Esophagus squamous epithelium (tissue), 5 donors: ENCODE measurements at places on chromosomes 4 and X. TPM values are rescaled to one million over a fixed set of nuclear protein-coding genes. Genes with fewer than 3 reads are reported as not detected.

DNA sequence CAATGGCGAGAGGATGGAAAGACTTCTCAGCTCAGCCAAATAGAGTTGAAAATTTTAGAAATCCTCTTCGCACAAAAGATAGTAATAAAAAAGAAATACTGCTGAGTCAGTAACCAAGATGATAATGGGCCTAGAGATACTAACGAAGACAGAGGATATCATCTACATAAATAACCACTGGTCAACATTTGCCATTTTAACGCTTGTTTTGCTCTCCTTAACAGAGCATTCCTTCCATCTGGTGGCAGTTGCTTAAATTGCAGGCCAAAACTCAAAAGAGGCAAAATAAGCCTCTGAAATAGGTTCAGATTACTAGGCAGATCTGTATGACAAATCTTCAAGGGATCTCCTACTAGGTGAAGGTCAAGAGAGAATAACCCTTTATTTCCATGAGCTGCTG is 51.7 kb upstream of the MCF2 start:
- H3K4me3 ChIP-seq: no peak overlapping the region
- no peaks in the 10 kb centered on the region for H3K27me3 ChIP-seq
- no peak for DNase-seq
- no peak overlapping the region for H3K27ac ChIP-seq

Gene CWH43
- 11.6 TPM for total RNA-seq

Gene NIPAL1
- total RNA-seq: 32.6 TPM

DNA sequence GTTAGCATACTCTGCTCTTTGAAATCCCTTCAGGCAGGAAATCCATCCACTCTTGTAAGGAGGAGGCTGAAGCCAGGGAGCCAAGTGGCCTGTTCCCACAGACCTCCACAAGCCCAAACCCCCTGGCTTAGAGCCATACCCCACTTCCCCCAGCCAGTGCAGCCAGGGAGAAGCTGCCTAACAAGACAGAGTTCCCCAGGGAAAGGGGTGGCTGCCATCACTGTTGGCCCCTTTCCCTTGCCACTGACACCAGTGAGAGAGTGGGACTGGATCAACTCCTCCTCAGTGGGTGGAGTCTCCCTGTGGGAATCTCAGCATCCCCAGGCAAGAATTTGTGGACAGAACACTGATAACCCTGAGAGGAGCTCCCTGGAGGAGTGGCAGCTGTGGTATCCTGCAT is 389.4 kb downstream of the PABPC4L start:
- H3K36me3 ChIP-seq: no peaks in the 10 kb centered on the region
- DNase-seq: no peak
- H3K27me3 ChIP-seq: no peaks in the 10 kb centered on the region
- H3K4me3 ChIP-seq: no peak overlapping the region
- no peaks in the 10 kb centered on the region for H3K4me1 ChIP-seq

DNA sequence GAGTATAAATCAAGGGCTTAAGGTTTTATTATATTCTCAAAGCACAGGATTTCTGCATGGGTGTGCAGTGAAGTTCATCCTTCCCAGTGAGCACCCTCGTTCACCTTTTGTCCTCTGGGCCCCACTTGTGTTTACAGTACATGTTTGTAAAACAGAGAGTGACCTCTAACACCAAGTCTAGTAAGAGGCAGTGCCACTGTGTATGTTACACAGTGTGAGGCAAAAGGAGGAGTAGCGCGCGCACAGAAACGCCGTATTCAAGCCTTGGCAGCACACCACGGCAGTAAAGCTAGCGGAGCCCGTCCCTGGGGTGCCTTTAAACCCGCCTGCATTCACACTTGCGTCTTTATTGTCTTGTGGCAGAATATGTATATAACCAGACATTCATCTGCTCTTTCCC is 51.9 kb downstream of the CCNI start:
- H3K36me3 ChIP-seq: peaks cover 9% of the 10 kb centered on the region
- H3K27ac ChIP-seq: no peak overlapping the region
- H3K4me1 ChIP-seq: no peaks in the 10 kb centered on the region

- no peak overlapping the region for H3K4me3 ChIP-seq
- no peaks in the 10 kb centered on the region for H3K27me3 ChIP-seq
- no peak overlapping the region for H3K27ac ChIP-seq
- DNase-seq: no peak
Observed at GRCh38 chrX:26783512-26784225, 567.7 kb downstream of the MAGEB5 start.

- H3K36me3 ChIP-seq: no peaks in the 10 kb centered on the region
- no peak overlapping the region for H3K4me3 ChIP-seq
- no peak overlapping the region for H3K27ac ChIP-seq
- H3K27me3 ChIP-seq: no peaks in the 10 kb centered on the region
- DNase-seq: no peak
- peaks cover 34% of the 10 kb centered on the region for H3K4me1 ChIP-seq
Observed at GRCh38 chr4:101160792-101161592, 186.3 kb downstream of the PPP3CA start.

DNA sequence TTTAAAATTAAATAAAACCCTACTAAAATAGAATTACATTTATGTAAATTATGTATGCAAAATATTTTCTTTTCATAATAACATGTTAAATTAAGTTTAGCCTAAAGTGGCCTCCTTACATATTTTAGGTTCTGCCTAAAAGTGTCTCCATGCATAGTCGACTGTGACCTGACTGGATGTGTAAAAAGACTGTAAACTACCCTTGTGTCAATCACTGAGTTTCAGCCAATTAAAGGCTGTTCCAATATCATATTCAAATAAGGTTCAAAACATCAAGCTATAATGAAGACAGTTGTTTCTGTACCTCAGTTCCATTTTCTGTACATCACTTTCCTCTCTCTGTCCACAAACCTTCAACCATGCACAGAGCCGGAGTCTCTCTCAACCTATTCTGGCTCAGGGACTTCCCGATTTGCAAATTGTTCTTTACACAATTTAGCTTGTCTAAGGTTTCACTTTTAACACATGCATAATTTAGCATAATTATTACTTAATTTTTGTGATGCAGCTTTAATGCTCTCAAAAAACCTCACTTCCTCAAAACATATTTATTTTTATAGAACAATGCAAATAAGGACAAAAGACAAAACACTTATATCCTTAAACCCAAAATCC is 60.1 kb downstream of the SH3RF1 start:
- no peaks in the 10 kb centered on the region for H3K27me3 ChIP-seq
- H3K4me1 ChIP-seq: peaks cover 1% of the 10 kb centered on the region
- no peak for DNase-seq
- H3K27ac ChIP-seq: no peak overlapping the region
- no peaks in the 10 kb centered on the region for H3K36me3 ChIP-seq

DNA sequence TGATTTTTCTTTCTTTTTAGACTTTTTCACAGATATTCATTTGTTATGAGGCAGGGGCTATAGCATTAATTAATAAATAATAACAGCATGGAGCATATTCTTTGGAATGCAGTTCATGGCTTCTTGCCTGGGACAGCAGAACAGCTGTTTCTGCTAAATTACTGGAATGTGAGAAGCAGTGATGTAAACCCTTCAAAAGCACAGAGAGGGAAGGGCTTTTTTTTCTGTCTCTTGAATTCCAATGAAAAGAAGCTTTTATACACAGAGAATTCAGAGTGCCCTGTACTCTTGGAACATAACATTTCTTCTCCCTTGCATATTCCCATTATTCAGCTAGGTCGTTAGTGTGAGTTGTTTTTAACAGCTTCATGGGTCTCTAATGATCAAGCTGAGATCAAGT is 28.5 kb upstream of the ANK2 start:
- no peaks in the 10 kb centered on the region for H3K27me3 ChIP-seq
- DNase-seq: no peak
- no peaks in the 10 kb centered on the region for H3K36me3 ChIP-seq
- no peak overlapping the region for H3K27ac ChIP-seq
- H3K4me1 ChIP-seq: no peaks in the 10 kb centered on the region

DNA sequence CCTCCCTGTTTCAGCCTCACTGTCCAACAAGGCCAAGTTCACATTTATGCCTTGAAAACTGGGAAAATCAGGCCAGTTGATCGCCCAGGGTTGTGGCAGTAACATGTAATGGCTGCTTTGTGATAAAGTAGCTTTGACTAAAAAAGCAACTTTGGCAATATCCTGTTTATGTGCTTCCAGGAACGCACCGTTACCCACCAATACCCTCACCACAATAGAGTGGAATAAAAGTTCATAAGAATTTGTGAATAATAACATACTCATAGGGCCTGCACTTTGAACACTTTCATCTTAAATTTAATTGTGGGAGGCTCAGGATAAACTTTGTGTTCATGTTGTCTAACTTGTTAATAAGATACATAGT is 80.7 kb upstream of the MAML3 start:
- H3K27ac ChIP-seq: peak overlapping the region; percentile 24
- no peak for DNase-seq
- peaks cover 64% of the 10 kb centered on the region for H3K4me1 ChIP-seq
- no peaks in the 10 kb centered on the region for H3K36me3 ChIP-seq

Gene CFAP99
- total RNA-seq: not detected

Gene USP51
- 0.13 TPM for total RNA-seq

GRCh38 chrX:44829832-44830231 is 14.0 kb upstream of the DUSP21 start:
- H3K4me1 ChIP-seq: no peaks in the 10 kb centered on the region
- no peaks in the 10 kb centered on the region for H3K36me3 ChIP-seq
- no peaks in the 10 kb centered on the region for H3K27me3 ChIP-seq
- H3K4me3 ChIP-seq: no peak overlapping the region

GRCh38 chr4:147789596-147789995 is 57.7 kb downstream of the ARHGAP10 start:
- H3K4me1 ChIP-seq: peaks cover 60% of the 10 kb centered on the region
- no peak overlapping the region for H3K4me3 ChIP-seq
- H3K36me3 ChIP-seq: no peaks in the 10 kb centered on the region
- peak overlapping the region; percentile 60 for H3K27ac ChIP-seq

DNA sequence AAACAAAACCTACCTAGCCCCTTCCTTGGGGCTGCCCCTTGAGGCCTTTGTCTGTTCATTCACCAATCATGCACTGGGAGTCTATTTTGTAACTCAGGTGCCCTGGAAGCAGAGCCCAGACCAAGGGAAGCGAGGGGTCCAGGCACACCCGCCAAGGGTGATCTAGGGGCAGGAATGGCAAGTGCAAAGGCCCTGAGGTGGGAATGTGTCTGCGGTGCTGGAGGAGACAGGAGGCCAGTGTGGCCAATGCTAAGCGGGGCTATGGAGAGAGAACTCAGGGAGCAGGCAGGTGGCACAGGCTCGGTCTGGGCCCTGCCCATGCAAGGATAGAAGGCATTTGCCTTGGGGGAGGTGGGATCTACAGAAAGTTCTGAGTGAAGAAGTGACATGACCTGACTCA is 3.5 kb upstream of the SH3BP2 start:
- no peak overlapping the region for H3K27ac ChIP-seq
- H3K4me1 ChIP-seq: peaks cover 33% of the 10 kb centered on the region
- no peak for DNase-seq

Gene IQSEC2
- 12.7 TPM for total RNA-seq

GRCh38 chr4:12844141-12844540 is 640.0 kb downstream of the RAB28 start:
- no peak overlapping the region for H3K27ac ChIP-seq
- H3K36me3 ChIP-seq: no peaks in the 10 kb centered on the region
- no peaks in the 10 kb centered on the region for H3K4me1 ChIP-seq
- no peak overlapping the region for H3K4me3 ChIP-seq

- H3K27me3 ChIP-seq: no peaks in the 10 kb centered on the region
- no peaks in the 10 kb centered on the region for H3K36me3 ChIP-seq
- H3K4me3 ChIP-seq: no peak overlapping the region
- no peak overlapping the region for H3K27ac ChIP-seq
- DNase-seq: no peak
- H3K4me1 ChIP-seq: no peaks in the 10 kb centered on the region
Observed at GRCh38 chr4:62156205-62156604, 956.1 kb downstream of the ADGRL3 start.

Gene MAML3
- total RNA-seq: 6.9 TPM

GRCh38 chr4:53925050-53925605 is 139.3 kb downstream of the CHIC2 start:
- H3K36me3 ChIP-seq: no peaks in the 10 kb centered on the region
- H3K27me3 ChIP-seq: no peaks in the 10 kb centered on the region
- H3K27ac ChIP-seq: peak overlapping the region; percentile 44
